Heart left ventricle (tissue), 16 donors: ENCODE measurements at places on chromosomes 11 and 22. TPM values are rescaled to one million over a fixed set of nuclear protein-coding genes. Genes with fewer than 3 reads are reported as not detected.

Gene TMEM191B
- not detected for total RNA-seq

Gene EEF1G
- 1,005 TPM for total RNA-seq

Gene APOBEC3H
- not detected for total RNA-seq

Gene GNAZ
- 2.5 TPM for total RNA-seq

- DNase-seq: no peak
Measured at GRCh38 chr11:77030834-77031414, 3.3 kb upstream of the B3GNT6 start.

- DNase-seq: peak; percentile 56
Measured at GRCh38 chr22:44025171-44026065, 1.3 kb downstream of the PARVB start.

- no peak for DNase-seq
Measured at GRCh38 chr11:414318-414857, 411 bp downstream of the SIGIRR start.

DNA sequence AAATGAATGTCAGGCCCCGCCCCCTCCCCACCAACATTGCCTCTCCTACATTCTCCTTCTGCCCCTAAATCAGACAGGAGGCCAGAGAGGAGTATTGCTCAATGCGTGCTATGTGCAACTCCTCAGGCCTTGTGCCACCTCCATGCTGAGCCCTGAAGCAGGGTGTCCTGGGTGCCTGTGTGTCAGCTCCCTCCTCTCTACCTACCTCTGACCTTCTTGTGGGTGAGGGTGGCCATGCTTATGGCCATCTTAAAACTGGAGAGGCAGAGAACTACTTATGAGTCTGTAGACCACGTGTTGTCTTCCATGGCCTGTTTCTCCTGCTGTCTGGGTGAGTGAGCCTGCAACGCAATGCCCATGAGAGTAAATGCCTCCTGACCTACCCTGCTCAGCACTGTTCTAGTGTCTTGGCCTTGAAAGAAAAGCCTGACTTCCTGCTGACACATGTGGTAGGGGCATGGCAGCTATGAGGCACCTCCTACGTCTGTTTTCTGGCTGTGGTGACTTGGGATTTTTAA is 10.5 kb downstream of the MCAM start:
- no peak for DNase-seq

DNA sequence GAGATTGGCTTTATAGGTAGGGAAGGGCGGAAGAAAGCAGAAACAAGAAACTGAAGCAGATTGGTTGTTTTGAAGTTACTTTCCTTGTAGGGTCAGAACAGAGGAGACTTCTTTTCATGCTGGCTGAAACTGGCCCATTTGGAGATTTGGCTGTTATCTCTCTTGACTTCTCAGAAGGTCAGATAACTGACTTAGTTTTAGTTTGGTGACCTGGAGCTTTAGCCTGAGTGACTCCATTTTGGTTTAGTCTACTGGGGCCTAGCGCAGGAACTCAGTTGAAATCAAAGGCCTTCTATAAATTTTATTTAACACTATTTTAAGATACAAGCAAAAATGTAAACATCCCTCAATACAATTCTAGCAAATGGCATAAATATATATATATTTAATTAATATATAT is 31.4 kb downstream of the CSTPP1 start:
- no peak for DNase-seq

- DNase-seq: no peak
Measured at GRCh38 chr11:112596324-112596723, 335.7 kb upstream of the PLET1 start.

GRCh38 chr11:35116762-35117640 is 22.0 kb upstream of the CD44 start:
- DNase-seq: no peak

- DNase-seq: no peak
Measured at GRCh38 chr11:64238999-64239398, 1.9 kb upstream of the FKBP2 start.
